ENCODE measurements at places on chromosomes 7 and 10.
A peak's percentile ranks its signal among the peaks of the same experiment; 100 is the strongest.

GRCh38 chr7:137082391-137082790, 213.9 kb downstream of the CHRM2 start:
- DNase-seq = no peak

DNA sequence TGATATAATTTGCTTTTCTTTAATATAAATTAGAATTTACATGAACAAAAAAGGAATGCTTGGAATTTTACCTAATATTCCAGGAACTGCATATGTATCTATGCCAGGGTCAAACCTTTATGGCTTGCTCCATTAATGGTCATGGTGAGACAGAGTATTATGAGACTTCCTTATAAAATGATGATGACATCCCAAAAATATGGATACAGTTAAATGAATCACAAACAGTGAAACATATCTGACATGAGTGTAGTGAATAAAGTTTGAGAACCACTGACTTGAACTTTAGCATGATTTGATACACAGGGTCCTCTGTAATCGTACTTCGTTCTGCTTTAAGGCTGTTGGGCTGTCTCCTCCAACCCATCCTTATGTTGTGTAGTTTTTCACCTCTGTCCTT, 51.8 kb downstream of the MARCHF5 start:
- no peak for DNase-seq

DNA sequence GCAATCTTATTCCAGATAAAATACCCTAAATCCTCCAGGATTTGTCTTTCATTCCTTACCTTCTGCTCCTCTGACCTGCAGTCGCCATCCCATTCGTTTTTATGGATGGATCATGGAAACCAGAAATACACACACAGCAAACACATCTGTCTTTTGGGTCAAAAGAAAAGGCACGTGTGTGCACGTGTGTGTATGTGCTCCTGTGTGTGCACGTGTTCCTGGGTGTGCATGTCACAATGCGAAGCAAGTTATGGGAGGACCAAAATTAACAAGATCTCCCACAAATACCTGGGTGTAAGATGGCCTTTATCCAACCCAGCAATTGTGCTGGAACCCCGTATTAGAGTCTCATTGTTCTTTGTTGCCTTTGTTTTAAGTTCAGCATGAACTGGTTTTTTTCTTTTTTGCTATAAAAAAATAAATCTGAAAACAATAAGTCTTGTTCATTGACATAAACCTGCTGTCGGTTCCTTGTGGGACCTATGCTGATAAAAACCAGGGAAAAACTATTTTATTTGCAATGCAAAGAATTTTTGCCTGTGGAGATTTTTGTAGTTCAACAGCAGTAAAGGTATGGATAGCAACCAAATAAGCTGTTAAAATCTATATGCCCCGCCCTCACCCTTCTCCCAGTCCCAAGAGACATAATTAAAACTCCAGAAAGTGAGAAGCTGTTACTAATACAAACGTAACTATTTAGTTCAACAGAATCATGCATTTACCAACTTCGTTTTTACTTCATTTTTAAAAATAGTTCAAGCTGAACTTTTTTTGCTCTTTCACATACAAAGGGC, 229.6 kb downstream of the CREB5 start:
- no peak for DNase-seq

DNA sequence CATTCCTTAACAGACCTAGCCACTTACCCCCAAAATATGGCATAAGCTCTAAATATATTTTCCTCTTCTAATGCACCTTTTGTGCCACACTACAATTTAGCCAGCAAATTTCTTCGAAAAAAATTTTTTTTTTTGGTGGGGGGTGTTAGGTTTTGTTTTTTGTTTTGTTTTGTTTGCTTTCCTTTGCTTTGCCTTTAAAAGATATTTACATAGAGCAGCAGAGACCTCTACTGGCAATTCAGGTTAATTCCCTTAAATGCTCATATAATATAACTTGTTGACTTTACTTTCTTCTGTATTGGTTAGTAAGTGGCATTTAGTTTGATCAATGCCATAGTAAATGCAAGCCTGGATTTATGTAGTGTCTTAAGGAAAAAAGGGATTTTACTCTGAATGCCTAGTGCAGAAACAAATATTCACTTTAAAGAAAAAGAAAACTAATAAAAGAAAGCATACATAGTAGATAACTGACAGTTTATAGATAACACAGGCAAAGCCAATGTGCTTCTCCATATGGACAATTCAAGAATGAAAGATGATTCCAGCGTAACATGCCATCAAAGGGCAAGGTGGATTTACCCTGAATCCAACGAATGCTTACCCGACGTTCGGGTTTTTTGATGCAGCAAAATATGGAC, 1250.6 kb downstream of the GATA3 start:
- peak; percentile 26 for DNase-seq

GRCh38 chr10:3366043-3366442, 193.5 kb upstream of the PITRM1 start:
- DNase-seq = no peak

DNA sequence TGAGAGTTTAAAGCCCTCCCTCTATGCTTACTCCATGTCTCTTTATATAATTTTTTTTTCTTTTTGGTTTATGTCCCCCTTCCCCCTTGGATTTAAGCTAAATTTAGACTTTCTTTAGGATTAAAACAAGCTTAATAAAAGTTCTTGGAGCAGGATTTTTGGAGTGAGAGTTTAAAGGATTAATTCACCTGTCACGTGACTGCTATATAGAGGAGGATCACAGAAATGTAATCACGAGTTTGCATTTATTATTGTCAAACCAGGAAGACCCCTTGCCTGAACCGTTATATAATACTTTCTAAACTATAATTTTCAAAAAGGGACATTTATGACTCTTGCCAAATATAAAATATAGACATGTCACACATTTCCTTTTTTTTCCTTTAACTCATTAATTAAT, 78.1 kb upstream of the IMMP2L start:
- no peak for DNase-seq

DNA sequence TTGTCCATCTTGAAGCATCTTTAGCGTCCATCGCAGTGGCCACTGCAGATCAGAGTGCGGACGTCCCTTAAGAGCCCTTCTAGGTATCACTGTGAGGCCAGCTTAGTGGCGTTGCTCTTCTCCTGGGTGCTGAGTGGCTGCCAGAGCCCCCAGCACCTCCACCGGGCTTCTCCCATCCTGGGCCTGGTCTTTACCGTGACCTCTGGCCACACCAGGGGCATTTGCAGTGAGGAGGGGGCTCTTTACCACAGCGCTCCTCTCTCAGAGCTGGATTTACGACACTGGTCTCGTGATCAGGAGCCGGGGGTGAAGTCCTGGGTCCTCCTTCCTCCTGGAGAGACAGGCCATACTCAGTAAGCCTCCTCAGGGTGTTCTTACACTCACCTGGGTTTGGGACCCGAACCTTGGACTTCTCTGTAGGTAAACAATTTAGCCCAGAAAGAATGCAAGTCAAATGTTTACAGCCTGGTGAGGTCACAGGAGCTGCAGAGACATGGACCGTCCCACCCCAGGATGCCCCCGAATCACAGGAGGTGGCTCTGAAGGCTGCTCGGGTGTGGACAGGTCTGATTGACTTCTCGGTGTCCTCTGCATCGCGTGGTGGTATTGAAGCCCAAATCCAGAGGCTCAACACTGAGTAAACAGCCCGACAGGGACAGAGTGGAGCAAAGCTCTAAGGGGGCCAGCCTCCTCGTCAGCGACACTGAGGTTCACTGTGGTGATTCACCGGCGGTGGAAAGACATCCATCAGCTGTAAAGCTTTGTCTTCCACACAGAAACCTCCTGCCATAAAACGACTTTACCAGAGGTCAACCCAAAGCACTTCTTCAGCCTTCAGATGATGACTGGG, 33.0 kb downstream of the JAKMIP3 start:
- no peak for DNase-seq

GRCh38 chr10:126917975-126918908, 13.0 kb downstream of the DOCK1 start:
- DNase-seq = peak; percentile 47

DNA sequence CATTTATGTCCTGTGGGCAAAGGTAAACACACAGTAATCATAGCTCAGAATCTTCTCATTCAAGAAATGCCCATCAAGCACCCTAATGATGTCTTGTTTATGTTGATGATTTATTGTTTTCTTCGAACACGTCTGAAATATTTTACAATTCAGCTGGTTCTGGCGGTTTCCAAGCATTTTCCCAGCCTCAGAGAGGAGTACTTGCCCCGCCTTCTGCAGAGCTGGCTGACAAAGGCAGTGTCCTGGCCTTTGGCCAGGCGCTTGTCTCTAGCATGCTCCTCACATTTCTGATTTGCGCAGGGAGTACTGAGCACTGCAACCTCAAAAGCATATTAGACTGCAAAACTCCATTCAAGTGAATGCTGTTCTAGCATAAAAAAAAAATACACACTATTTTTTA, 314.2 kb upstream of the GNAI1 start:
- no peak for DNase-seq

- DNase-seq = no peak
Measured at GRCh38 chr10:121741248-121741792, 143.1 kb upstream of the FGFR2 start.

GRCh38 chr10:87750001-87750671, 67.9 kb downstream of the ATAD1 start:
- no peak for DNase-seq

- peak; percentile 85 for DNase-seq
Measured at GRCh38 chr10:3226960-3227744, 54.6 kb upstream of the PITRM1 start.

DNA sequence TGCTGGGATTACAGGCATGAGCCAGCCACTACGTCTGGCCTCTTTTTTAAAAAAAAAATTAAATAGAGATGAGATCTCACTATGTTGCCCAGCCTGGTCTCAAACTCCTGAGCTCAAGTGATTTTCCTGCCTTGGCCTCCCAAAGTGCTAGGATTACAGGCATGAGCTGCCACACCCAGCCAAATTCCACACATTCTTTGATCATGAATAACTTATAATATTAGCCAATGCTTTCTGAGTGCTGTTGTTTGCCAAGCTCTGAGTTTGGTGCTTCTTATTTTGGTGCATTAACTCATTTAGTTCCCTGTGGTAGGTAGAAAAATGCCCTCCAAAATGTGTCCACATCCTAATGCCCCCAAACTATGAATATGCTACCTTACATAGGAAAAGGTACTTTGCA, 47.2 kb upstream of the MKI67 start:
- peak; percentile 83 for DNase-seq

GRCh38 chr7:31443457-31443856, 70.4 kb upstream of the ITPRID1 start:
- peak; percentile 76 for DNase-seq

DNA sequence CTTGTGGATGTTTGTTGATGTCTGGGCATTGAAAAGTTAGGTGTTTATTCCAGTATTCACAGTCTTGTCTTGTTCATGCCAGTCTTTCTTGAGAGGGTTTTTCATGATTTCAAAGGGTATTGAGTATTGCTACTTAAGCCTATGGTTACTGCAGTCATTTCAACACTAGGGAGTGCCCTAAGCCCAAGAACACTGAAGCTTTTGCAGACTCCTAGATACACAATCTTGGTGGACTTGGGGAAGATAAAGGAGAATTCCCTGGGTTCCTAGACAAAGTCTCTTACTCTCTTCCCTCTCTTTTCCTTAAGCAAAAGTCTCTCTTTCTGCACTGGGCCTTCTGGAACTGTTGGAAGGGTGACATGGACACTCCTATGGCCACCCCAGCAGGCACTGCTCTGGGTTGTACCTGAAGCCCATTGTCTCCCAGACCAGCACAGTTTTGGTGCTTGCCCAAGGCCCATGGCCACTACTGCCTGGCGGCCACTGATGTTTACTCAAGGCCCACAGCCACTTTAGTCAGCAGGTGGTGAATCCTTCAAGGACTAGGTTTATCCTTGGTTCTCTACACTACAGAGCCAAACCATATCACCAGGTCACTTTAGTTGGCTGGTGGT, 24.9 kb downstream of the SAMD9 start:
- peak; percentile 72 for DNase-seq

DNA sequence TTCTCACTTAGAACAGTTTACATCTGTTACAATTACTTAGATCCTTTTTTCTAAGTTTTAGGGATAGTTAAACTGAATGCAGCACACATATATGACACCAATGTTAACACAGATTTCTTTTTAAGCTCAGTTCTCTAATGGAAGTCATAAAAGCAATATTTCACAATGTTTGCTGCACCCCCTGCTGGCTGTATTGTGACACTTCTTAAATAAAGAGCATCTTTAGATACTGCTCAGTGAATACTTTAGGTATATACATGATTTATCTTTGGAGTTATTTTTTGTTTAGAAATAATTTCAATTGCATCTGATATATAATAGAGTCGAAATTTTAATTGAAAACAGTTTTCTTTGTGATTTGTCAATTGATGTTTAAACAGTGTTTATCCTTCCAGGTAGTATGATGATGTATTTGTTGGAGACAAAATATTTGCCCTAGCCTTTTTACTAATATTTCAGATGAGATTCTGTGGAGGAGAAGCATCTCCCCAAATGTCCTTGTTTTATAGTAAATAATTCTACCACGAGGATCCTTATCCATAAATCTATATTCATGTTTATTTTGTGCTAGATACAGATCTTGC, 174.4 kb downstream of the ST7 start:
- peak; percentile 81 for DNase-seq

- no peak for DNase-seq
Measured at GRCh38 chr10:98404571-98405359, 10.2 kb downstream of the PYROXD2 start.

GRCh38 chr7:1431634-1432380, 27.5 kb downstream of the MICALL2 start:
- no peak for DNase-seq

DNA sequence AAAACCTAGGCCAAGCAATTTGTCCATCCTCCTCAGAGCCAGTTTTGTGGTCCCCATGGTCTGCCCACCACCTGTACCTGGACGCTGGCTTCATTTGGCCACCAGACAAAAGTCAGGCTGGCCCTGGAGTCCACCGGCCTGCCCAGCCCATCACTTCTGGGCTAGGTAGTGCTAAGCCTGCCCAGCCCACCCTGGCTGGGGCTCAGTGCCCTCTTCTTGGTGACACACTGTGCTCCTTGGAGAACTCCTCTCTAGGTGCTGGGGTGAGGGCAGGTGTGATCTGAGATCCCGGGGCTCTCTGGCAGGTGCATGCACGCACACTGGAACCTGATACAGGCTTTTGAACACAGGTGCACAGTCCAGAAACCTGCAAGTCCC, 1.1 kb downstream of the AIFM2 start:
- DNase-seq = no peak

- no peak for DNase-seq
Measured at GRCh38 chr7:117582219-117582704, 102.4 kb downstream of the CFTR start.

GRCh38 chr7:35749556-35749955, 51.3 kb upstream of the SEPTIN7 start:
- no peak for DNase-seq

GRCh38 chr10:80136134-80136571, 3.6 kb downstream of the PLAC9 start:
- DNase-seq = no peak

- no peak for DNase-seq
Measured at GRCh38 chr10:70459061-70459773, 17.7 kb upstream of the NODAL start.

- DNase-seq = no peak
Measured at GRCh38 chr10:17865351-17865750, 56.2 kb downstream of the MRC1 start.

DNA sequence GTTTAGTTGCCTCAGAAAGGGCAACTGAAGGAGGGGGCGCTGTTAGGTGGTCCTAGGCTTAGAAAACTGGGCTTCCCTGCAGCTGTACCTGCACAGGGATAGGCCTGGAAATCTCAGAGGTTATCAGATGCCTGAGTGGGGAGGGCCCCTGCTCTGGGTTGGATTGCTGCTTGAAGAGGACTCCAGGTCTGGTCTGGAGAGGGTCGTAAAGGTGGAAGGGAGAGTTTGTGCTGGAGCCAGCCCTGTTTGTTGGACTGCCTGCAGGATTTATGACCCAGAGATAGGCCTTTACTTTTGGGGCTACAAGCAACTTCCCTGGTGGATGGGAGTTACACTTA, 765.9 kb downstream of the GRID1 start:
- DNase-seq = no peak
